Peyer's patch (tissue), 4 donors: ENCODE measurements at places on chromosomes 12 and 14. TPM values are rescaled to one million over a fixed set of nuclear protein-coding genes. Genes with fewer than 3 reads are reported as not detected.

GRCh38 chr12:118537481-118537917, 161.1 kb downstream of the SUDS3 start:
- no peaks in the 10 kb centered on the region for H3K4me1 ChIP-seq
- peak overlapping the region; percentile 65 for H3K27ac ChIP-seq
- DNase-seq, result no peak

Gene HOXC10
- not detected for total RNA-seq

Gene KLRC4
- total RNA-seq, result 2.1 TPM

Gene KRT4
- not detected for total RNA-seq
